ENCODE measurements at places on chromosomes 7 and 10. TPM values are rescaled to one million over a fixed set of nuclear protein-coding genes. Genes with fewer than 3 reads are reported as not detected.
A peak's percentile ranks its signal among the peaks of the same experiment; 100 is the strongest.

GRCh38 chr7:24964191-24964590, 15.8 kb downstream of the OSBPL3 start:
- DNase-seq = no peak

- peak; percentile 42 for DNase-seq
These were observed 81.4 kb upstream of the LAMB4 start for GRCh38 chr7:108211382-108212201.

DNA sequence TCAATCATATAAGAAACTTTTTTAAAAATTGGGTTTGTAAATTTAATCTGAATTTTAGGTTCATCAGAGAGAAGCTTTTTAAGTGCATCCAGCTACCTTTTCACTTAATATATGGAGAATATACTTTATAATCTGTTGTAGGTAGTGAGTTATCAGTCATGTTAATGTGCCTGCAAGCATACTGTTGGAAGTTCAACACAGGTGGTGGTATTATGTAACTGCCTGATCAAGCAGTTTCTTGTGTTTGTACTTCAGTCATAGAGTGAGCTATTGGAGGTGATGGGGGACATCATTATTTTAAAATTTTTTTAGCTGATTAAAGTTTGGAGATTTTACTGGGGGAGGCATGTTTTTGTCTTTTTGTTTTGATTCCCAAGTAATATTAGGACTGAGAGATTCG, 2.5 kb downstream of the TNKS2 start:
- no peak for DNase-seq

Gene DDIT4
- polyA plus RNA-seq = 78.9 TPM

DNA sequence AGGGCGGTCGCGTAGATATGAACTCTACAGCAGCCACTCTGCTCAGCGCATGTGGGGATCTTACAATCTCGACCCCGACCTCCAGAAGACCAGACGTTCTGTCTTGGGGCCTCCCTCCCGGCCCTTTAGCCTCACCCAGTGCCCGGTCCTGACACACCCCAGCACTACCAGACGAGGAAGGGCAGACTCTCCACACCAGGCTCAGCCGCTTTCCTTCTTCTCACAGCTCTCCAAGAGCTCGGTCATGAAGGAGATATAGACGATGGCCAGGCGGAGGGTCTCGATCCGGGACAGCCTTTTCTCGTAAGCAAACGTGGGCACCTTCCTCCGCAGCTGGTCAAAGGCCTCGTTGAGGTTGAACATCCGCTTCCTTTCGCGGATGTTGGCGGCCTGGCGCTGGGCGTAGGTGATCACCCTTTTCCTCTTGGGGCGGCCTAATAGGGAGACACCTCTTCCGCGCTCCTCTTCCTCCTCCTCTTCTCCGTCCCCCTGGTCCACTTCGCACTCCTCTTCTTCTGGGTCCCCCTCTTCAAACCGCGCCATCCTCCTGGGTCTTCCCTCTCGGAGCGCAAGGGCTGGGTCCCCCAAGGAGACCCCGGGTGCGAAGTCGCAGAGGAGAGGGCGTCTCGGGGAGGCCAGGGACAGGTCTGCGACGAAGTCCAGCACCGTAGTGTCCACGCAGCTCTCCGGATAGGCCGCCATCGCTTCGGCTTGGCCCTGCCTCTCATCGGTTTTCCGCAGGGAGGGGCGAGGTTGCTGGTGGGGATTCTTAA, at the start of gene FERD3L:
Gene FERD3L, minus strand, starts transcription at position 761 of the 773 bp plus-strand sequence. Its CDS starts 59 bp downstream, at position 702.
- DNase-seq = no peak

- DNase-seq = no peak
These were observed 505 bp downstream of the HNRNPA2B1 start for GRCh38 chr7:26200038-26200443.

DNA sequence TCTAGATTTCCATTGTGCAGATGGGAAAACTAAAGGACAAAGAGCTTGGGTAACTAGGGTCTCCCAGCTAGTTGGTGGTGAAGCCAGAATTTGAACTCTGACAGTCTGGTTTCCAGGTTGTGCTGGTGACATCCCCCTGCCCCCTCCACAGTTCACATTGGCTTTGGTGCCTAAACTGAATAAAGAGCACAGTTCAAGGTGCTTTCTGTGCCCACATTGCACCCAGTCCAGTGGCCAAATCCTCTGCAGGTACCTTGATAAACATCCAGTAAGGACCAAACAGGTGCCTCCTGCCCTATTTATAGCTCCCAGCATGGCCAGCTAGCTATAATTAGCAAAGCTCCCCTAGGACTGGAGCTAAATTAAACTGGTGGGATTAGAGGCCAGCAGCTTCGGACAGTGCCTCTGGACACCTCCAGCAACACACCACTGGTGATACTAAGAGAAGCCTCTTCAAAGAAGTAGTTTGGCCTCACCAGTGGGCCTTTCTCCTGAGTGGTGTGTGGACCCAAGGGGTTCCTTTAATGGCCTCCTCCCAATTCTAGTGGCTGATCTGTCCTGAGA, 59.9 kb downstream of the KCNMA1 start:
- DNase-seq = no peak

Gene NACAD
- polyA plus RNA-seq = 0.07 TPM

Gene AMPH
- not detected for polyA plus RNA-seq

All from HepG2 (cell line).